ENCODE measurements at places on chromosomes 2 and 18.

GRCh38 chr2:181742922-181743722, 62.8 kb upstream of the NEUROD1 start:
- no peak for DNase-seq

DNA sequence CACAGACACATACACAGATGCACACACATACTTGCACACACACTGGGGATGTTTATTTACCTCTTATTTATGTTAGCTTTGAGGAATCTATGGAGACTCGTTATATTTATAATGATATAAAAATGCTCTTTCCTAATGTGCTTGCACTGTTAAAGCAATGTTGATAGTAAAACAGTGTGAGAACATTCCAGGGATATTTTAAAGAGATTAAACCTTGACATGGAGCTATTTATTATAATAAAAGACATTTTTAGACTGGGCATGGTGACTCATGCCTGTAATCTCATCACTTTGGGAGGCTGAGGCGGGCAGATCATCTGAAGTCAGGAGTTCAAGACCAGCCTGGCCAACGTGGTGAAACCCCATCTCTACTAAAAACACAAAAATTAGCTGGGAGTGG, 557.3 kb upstream of the ZNF804A start:
- no peak for DNase-seq

DNA sequence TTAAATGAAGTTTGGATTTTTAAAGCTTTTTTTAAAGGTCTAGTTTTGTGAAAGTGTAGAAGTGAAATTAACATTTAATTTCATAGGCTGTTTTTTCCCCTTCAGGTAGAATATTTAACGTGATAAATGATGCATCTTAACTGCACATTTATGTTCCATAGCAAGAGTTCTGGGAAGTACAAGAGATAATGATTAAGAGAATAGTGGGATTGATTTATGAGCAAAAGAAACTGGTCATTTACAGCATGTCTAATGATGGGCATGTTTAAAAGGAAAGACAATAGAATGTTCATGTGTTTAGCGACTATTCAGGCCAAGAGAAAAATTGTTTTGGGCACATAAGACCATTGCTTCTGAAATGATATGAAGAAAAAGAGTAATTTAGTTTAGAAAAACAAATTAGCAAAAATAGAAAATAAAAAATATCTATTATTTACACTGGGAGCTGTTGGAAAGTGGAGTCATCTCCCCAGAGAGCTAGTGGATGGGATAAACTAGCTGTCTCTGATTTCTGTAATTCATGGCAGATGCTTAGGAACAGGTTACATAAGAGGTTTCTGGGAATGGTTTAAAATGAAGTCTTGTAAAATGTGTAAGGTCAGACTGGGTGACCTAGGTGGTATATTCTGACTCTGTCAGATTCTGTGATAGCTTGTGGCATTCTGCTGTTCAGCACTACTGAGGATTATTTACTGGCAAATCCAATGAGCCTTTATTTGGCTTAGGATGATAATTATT, 60.7 kb downstream of the WDR7 start:
- DNase-seq = no peak

DNA sequence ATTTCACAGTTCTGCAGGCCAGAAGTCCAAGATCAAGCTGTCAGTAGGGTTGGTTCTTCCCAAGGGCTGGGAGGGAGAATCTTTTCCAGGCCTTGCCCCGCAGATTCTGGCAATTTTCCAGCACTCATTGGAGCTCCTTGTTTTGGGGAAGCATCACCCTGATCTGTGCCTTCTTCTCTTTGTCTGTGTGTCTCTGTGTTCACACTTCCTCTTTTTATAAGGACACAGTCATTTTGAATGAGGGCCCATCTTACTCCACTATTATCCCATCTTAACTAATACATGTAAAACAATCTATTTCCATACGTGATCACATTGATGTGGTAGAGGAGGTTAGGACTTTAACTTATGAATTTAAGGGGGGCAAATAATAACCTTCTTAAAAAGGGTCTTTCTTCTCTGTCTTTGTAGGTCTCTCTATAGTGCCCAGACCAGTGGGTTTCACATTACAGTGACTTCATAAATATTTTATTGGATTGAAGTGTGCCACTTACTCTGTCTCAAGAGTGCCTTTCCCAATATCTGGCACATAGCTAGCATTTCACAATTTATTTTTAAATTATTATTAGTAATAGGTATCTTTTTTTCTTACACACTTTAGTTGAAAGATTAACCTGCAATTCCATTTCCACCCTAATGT, 68.9 kb upstream of the CBLN2 start:
- DNase-seq = no peak

GRCh38 chr18:3799515-3799914, 349.5 kb downstream of the TGIF1 start:
- no peak for DNase-seq

Data from SW 1271 (cell line).